ENCODE measurements at places on chromosomes 4 and X. TPM values are rescaled to one million over a fixed set of nuclear protein-coding genes. Genes with fewer than 3 reads are reported as not detected.

The CDKL5 gene
- total RNA-seq, result 5.5 TPM

The SEL1L3 gene
- 40.1 TPM for total RNA-seq

The CT45A6 gene
- not detected for total RNA-seq

The TGIF2LX gene
- total RNA-seq, result not detected

The INTS12 gene
- 23.6 TPM for total RNA-seq

The MAGEB10 gene
- total RNA-seq, result not detected

The SUPT20HL1 gene
- total RNA-seq, result 0.11 TPM

The ZNF41 gene
- total RNA-seq, result 4.6 TPM

The CCSER1 gene
- 2.9 TPM for total RNA-seq

The NSG1 gene
- not detected for total RNA-seq

The ZNF157 gene
- total RNA-seq, result 0.12 TPM

The DCAF12L2 gene
- total RNA-seq, result 0.11 TPM

Data from uterine smooth muscle cell (primary cell).